ENCODE measurements at places on chromosomes 7 and 10. TPM values are rescaled to one million over a fixed set of nuclear protein-coding genes. Genes with fewer than 3 reads are reported as not detected.

CYP26A1 gene
- 0.80 TPM for total RNA-seq

IGFBP1 gene
- 20.4 TPM for total RNA-seq

FUOM gene
- total RNA-seq = 34.6 TPM

TRIL gene
- 4.6 TPM for total RNA-seq

NPSR1 gene
- total RNA-seq = not detected

FAM24A gene
- not detected for total RNA-seq

CCDC172 gene
- total RNA-seq = not detected

ZKSCAN1 gene
- total RNA-seq = 41.1 TPM

DNA sequence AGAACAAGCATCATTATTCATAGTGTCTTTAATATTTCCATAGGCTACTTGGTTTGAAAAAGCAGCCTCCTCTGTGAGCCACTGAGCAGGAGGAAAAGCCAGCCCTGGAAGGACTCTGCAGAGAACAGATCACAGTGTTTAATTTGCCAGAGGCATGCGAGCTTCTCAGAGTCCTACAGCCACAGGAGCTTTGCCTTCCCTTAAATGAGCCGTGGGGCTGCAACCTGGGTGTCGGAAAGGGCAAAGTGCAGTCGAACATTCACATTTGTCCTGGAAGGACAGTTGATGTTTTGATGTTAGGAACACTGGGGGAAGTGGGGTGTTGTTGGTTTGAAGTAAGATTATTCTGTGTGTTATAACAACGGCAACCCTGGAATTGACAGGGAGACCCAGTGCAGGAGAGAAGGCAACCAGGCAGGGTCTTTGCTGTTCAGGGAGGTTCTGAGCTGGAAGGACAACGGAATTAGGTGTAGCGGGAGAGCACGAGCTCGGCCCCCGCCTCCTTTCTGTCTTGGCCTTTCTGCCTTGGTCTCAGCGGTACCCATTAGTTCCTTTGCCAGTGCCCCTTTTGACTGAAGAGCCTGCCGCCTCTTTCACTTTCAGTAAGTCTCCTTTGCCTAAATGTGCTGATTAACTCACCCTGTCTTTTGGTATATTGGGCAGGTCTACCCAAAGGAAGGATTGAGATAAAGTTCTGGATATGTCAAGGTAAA is 192.3 kb upstream of the PITRM1 start:
- peak; percentile 26 for DNase-seq

GRCh38 chr10:106775127-106775526 is 389.4 kb downstream of the SORCS1 start:
- DNase-seq = no peak

GRCh38 chr10:72765051-72765745 is 73.3 kb downstream of the MCU start:
- no peak for DNase-seq

DNA sequence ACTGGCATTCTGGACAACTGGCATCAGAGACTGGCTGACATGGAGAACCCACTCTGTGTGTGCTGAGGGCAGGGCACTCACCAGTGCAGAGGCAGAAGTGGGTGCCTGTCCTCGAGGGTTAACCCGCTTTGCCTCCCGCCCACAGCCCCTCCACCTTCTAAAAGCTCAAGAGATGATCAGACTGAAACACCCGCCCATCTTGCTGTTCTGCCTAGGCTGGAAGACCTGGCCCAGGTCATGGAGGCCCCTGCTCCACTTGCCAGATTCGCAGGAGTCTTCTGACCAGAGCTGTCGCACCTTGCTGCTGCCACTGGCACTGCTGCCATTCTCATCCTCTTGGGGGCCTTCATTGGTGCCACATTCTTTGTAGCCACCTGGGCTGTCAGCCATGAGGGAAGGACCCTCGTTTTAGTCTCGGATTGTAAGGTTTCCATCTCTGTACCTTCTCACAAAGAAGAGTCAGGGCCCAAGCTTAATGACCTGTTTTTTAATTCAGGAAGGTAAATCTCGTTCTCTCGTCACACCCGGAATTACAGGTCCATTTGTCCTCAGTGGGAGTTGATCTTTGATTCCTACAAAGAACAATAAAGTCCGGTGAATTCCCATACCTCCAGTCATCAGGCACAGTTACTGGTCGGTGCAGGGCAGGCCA is 1.9 kb downstream of the CYREN start:
- DNase-seq = no peak

GRCh38 chr10:86018735-86019058 is 347.9 kb downstream of the GRID1 start:
- no peak for DNase-seq

DNA sequence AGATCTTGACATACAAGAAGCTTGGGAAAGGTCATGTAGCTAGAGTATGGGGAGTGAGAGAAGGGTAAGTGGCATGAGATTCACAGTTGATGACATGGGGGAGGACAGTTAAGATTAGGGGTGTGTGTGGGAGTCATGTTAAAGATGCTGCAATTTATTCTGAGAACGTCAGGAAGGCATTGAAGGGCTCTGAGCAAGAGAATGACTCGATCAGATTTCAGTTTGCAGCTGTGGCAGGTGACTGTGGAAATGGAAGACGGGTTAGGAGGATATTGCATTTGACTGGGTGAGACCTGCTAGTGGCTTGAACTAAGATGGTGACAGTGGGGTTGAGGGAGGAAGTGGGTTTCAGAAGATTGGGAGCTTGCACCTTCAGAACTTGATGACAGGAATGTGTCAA is 5.6 kb downstream of the CDC123 start:
- no peak for DNase-seq

DNA sequence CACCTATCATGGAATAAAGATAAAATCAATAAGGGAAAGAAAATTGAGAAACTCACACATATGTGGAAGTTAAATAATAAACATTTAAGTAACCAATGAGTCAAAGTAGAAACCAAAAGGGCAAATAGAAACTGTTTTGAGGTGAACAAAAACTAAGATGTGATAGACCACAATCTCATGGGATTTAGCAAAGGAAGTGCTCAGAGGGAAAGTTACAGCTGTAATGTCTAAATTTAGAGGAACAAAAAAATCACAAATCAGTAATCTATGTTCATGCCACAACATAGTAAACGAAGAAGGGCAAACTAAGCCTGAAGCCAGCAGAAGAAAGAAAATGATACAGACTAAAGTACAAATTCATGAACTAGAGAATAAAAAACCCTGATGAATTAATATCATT is 16.3 kb downstream of the CYP3A4 start:
- no peak for DNase-seq

- DNase-seq = no peak
Observed at GRCh38 chr7:14258861-14259260, 269.4 kb upstream of the ETV1 start.

- DNase-seq = no peak
Observed at GRCh38 chr7:13290975-13291374, 603.5 kb downstream of the ARL4A start.

DNA sequence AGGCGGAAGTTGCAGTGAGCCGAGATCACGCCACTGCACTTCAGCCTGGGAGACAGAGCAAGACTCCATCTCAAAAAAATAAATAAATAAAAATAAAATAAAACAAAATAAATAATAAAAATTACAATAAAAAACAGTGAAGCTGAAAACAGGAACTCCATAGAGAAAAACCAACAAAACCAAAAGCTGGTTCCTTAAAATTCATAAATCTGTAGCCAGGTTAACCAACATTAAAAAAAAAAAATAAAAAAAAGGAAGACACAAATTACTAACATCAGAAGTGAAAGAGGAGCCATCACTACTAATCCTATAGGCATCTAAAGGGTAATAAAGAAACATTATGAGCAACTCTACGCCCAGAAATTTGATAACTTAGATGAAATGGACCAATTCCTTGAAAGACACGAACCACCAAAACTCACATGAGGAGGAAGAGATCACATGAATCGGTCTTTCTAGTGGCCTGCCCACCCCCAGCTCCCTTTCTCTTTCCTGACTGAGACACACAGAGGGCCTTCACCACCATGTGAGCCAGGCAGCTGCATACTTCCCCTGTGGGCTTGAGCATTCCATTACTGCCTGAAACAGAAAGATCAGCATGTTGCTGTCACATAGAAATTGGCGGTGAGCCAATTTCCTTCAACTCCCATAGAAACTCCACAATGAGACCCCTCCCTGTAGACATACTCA is 208.7 kb downstream of the MAD1L1 start:
- no peak for DNase-seq

DNA sequence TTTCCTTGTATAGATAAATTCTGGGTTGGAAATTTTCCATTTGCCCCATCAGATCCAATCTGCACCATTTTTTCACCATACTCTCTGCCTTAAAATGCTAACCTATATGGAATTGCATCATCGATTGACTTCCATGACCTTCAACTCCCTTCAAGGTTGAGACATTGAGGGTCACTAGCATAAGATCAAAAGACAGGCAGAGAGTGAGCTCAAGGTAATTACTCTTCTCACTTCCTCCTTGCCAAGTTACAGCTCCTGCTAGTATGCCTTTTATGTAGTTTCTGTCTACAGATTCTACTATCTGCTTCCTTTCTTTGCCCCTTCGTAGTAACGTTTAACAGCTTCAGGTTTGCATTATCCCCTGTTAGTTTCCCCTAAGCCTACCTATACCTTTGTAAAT is 1127.7 kb upstream of the LRRTM3 start:
- DNase-seq = no peak

DNA sequence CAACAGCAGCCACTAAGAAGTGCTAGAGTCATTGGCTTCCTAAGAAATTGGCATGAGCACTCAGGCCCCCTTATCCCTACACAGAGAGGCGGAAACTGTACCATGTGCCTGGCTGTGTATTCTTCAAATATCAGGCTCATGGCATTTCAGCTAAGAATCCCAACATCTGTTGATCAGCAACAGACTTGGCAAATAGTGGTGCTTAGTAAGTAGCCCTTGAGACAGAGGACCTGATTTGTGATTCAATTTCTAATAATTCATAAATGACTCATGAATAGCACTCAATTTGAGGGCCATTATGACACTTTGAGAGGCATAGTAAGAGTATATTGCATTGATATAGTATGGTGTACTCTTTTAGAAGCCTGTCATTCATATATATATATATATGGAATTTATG is 309.1 kb downstream of the LRMDA start:
- no peak for DNase-seq

GRCh38 chr7:44313016-44313415 is 12.4 kb downstream of the CAMK2B start:
- no peak for DNase-seq

DNA sequence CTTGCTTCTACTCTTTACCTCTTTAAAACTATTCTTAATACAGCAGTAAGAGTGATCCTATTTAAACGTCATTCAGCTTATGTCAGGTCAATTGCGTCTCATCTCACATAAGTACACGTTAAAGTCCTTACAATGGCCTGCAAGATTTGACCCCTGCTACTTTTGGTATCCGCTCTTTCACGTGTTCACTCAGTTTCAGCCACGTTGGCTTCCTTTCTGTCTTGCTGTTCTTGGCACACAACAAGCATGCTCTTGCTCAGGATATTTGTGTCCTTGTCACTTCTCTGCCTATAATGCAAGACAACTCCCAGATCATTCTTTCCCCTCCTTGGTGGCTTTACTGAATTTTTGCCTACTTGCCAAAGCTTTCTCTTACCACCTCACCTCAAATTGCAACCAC is 296.8 kb downstream of the PCLO start:
- DNase-seq = no peak

GRCh38 chr10:111984057-111984456 is 199.5 kb downstream of the GPAM start:
- DNase-seq = no peak

DNA sequence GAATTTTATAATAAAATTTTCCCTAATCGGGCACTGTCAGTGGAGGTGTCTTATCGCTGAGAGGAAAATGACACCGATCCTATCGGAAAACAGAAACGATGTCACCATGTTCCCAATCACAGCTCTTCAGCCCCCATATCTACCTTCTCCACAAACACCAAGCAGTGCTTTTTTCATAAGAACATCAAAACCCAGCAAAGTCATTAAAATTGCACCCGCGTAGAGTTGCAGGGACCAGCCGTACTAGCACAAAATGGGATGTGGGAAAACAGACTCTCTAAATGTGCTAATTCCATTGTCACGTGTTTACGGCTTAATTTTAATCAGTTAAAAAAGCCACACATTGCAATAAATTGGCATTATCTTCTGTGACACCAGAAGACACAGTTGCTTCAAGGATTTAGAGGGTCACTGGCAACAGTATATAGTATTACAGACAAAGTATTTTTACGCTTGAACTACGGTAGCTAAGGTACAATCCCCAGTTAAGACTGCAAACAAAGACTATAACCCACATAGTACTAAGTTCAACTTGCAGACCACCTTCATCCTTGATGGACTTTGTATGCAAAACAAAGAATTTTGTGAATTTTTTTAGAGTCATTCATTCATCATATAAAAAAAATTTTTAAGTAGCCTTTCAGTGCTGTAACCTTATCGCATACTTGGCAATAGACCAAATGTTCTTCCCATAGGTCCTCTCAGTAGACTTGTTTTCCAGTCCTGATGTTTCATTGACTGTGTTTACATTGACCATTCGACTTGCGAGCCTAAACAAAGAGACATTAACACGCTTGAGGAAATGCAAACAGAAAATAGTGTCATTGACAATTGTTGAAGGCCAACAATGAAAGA is 116.0 kb downstream of the VTI1A start:
- DNase-seq = peak; percentile 8

GRCh38 chr7:44080118-44080517 is 2.2 kb downstream of the POLM start:
- no peak for DNase-seq

- DNase-seq = no peak
Observed at GRCh38 chr7:103859709-103860108, 129.7 kb downstream of the RELN start.

DNA sequence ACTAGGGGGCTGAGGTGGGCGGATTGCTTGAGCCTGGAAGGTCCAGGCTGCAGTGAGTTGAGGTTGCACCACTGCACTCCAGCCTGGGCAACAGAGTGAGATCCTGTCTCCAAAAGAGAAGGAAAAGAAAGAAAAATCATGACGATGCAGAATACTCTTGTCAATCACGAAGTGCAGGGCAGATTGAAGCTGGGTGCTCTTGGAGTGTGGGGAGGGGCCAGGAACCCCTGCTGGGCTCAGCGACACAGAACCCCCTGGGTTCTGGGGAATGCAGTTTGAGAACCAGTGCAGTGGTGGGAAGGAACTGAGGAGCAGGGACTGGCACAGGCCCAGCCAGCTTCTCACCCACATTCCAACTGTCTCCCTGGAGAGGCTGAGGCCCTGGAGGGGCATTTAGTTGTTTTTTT is 10.8 kb upstream of the INTS1 start:
- no peak for DNase-seq

GRCh38 chr7:30065746-30066145 is 37.5 kb downstream of the PLEKHA8 start:
- DNase-seq = no peak

GRCh38 chr10:21961847-21962246 is 41.7 kb downstream of the DNAJC1 start:
- DNase-seq = no peak

- DNase-seq = no peak
Observed at GRCh38 chr10:124180044-124180745, 86.8 kb upstream of the CHST15 start.
